ENCODE measurements at places on chromosomes 13 and 19.
A peak's percentile ranks its signal among the peaks of the same experiment; 100 is the strongest.

DNA sequence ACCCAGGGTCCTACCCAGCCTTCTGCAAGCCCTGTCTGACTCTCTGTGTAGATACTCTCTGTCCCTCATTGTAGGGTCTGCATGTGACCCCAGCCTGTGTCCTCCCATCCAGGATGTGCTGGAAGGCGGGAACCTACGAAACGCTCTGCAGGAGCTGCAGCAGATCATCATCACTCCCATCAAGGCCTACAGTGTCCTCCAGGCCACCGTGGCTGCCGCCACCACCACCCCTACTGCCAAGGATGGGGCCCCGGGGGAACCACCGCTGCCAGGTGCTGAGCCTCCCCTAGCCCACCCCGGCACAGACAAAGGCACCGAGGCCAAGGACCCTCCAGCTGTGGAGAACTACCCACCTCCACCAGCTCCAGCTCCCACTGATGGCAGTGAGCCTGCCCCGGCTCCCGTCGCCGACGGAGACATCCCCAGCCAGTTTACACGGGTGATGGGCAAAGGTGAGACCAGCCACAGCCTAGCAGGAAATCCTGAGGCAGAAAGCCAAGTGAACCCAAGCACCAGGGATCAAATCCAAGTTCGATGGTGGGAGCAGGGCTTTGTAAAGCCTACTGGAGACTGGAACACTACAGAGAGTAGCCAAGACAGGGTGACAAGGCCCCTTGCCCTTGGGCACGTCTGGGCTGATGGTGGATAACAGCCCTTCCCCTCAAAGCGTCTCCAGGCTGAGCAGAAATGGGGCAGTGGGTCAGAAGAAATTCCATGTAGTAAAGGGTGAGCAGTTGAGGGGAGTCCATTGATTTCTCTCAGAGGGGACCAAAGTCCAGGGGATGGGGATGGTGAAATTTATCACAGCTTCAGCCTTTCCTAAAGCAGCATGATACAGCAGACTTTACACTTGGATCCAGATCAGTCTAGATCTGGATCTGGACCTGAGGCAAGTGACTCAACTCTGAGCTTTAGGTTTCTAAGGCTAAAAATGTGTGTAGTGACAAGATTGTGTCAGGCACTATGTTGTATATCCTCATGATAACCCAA lies 13.2 kb downstream of the PAF1 start:
- DNase-seq: no peak

GRCh38 chr13:104701591-104701990 lies 1635.4 kb upstream of the SLC10A2 start:
- no peak for DNase-seq

- DNase-seq: no peak
These were observed 575.8 kb downstream of the DACH1 start for GRCh38 chr13:71290963-71291841.

GRCh38 chr19:5706876-5707573 lies 12.9 kb downstream of the LONP1 start:
- no peak for DNase-seq

- no peak for DNase-seq
These were observed 87.4 kb downstream of the RBM26 start for GRCh38 chr13:79318664-79319063.

DNA sequence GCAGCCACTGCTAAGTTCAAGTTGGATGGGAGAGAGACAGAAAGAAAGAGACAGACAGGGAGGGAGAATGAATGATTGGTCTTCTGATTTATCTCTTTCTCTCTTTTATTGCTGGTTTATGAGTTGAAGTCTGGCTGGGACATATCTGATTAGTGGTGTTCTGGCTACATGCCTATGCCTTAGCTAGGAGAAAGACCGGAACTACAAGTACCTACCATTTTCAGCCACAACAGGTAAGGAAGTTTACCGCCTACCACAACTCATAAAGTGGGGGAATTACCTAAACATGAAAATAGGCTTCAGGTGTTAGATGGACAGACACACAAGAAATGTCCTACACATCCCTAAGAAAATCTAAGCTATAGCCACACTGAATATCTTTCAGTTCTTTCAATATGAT lies 36.6 kb upstream of the GPC6 start:
- no peak for DNase-seq

GRCh38 chr19:2974342-2975041 lies 2.9 kb upstream of the TLE6 start:
- DNase-seq: peak; percentile 86

DNA sequence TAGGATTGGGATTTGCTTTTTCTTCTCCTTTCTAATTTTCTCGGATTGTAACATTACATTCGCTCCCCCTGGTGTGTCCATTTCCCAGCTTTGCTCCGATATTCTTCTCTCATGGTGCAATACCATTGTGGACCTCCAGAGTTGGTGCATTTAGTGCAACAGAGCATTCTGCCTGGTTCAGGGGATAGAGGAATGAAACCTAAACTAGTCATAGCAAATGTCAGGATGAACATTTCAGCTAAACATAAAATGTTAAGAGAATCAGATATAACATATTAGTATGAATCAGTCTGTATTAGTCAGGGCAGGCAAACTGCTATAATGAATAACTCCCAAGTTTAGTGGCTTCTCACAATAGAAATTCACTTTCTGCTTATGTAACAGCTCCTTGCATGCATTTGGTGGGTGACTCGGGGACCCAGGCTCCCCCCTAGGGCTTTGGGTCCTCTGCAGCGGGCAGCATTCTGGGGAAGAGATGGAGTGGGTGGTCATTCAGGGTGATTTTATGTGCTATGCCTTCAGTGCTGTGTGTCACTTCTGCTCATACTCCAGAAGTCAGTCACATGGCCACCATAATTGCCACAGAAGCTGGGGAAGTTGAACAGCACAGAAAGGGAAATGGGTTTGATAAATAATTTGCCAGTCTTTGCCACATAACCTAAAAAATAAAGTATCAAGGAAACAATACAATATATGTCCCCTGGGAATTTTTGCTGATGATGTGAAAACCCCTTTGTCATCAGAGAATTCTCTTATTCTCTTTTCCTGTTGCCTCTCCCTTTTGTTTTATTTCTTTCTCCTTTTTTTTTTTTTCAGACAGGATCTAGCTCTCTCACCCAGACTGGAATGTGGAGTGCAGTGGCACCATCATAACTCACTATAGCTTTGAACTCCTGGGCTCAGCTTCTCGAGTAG lies 111.0 kb downstream of the HSPH1 start:
- DNase-seq: no peak

GRCh38 chr13:102698649-102698980 lies 3.8 kb upstream of the METTL21C start:
- DNase-seq: no peak

- DNase-seq: no peak
These were observed 76.0 kb upstream of the LSM14A start for GRCh38 chr19:34096020-34096915.

GRCh38 chr19:35166100-35167063 lies 11.8 kb downstream of the FXYD5 start:
- DNase-seq: peak; percentile 48

- DNase-seq: no peak
These were observed 34.4 kb downstream of the CCDC70 start for GRCh38 chr13:51895906-51896888.

- no peak for DNase-seq
These were observed 147.1 kb downstream of the DNAJC15 start for GRCh38 chr13:43170506-43170905.

DNA sequence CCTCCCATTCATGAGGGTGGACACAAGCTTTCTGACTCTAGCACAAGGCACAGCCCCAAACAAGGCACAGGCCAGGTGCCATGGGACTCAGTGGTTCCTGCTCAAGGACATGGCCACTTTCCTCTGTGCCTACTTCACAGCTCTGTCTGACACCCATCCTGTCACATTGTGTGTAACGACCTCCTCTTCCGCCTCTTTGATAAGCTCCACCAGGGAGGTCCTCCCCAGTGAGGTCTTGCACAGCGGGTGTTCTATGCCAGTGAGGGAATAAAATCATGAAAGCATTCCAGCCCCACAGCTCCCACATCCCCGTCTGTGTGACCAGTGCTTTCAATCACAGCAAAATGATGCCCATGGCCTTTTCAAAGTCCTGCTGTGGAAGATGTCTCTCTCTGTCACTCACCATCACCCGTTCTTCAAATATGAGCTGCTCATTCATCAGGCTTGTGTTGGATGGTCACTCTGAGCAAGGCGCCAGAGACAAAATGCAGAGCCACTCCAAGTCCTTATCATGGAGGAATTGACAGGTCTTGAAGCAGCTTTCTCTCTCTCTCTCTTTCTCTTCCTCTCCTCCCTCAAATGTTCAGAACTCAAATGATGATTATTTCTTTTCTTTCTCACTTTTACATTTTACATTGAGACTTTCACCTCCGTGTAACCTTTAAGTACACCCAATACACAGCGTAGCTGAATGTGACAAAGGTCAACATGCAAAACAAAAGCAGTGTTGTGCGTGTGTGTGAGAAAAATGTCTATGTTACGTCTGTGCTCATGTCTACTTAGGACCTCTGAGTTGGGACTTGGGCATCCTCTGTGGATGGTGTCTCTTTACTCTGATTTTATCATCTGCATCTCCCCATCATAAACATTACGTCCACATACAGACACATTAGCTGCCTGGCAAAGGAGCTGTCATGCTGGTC lies 8.0 kb upstream of the SPATA13 start:
- DNase-seq: no peak

DNA sequence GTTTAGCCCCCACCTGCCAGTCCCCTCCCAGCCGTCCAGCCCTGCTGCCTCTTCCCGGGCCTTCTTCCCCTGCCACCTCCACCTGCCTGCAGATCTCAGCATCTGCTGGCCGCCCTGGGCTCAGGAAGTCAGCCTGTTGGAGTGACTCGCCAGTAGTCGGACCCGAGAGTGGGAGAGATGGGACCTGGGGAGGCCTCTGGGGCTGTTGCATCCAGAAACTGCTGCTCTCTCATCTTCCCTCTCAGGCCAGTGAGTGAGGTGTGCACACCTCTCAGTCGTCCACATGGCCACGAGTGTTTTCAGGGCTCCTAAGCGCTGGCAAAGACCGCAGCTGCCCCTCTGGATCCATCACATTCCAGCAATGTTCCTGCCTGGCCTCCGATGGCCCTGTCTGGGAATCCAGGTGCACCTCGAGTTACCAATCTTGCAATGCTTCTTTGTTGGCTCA lies 151.8 kb upstream of the SOX1 start:
- DNase-seq: peak; percentile 67

GRCh38 chr13:41533266-41534052 lies 76.1 kb downstream of the RGCC start:
- peak; percentile 82 for DNase-seq

DNA sequence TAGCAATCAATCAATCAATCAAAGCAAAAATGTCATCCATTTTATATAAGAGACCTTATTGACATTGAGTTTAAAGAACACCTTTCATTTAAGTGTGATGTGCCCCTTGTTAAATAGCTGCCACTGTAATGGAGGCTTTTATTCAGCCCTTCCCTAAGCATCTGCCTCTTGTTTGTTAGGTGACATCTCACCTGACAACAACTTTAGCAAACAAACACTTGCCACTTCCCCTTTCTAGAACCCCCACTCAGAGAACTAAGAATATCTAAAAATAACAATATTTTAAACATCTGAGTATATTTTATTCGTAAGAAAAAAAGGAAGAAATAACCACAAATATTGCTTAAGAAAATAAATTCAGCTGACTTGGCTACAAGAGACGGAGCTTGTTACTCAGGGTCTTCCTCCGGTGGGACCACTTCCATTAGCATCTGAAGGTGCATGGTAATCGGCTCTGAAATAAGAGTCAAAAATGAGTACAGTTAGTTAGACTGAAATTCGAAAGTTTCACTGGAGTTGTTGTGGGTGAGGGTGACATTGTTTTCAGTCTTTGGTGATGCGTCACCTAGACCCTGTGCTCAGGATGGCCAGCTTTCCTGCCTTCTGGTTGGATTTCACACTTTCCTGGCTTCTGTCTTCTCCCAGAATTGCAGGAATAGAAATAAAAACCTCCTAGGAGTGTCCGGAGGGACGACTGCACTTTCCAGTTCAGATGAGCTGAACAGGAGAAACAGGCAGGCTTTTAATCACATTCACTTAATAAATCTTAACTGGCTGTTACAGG lies 39.1 kb downstream of the SLC7A9 start:
- no peak for DNase-seq

DNA sequence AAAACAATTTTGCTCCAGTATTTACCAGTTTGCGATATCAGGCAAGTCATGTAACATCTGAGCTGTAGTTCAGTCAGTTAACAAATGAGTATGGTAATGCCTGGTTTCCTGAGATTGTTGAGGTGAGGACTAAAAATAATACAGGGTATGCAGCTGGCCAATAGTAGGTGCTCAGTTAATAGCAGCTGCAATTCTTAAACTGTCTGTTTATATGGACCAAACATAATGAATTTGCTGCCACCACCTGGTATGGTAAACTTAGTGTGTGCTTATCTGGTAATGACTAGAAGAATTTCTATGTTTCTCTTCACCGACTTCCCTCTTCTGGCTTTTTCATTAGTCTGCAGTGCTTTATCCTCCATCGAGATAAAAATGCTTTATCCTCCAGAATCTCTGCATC lies 9.1 kb downstream of the ZMYM2 start:
- no peak for DNase-seq

DNA sequence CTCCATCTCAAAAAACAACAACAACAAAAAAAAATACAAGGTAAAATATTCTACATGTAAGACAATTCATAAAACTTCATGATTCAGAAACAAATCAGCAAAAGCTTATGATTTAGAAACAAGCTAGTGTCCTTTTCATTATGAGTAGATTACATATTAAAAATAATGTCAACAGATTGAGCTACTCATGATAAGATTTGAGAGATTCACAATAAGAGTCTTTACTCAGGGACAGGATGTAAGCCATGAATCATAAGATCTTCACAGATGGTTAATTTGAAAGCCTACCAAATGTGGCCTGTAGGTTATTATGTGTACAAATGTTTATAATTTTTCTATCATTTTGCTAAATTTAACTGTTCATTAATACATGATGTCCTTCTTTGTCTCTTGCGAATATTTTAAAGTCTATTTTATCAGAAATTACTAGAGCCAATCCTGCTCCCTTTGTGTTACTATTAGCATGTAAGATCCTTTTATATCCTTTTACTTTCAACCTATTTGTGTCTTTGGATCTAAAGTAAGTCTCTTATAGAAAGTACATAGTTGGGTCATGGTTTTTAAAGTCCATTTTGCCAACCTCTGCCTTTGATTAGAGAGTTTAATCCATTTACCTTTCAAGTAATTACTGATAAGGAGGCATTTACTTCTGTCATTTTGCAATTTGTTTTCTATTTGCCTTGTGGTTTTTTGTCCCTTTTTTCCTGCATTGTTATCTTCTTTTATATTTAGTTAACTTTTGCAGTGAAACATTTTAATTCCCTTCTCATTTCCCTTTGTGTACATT lies 68.3 kb upstream of the RXFP2 start:
- DNase-seq: no peak

DNA sequence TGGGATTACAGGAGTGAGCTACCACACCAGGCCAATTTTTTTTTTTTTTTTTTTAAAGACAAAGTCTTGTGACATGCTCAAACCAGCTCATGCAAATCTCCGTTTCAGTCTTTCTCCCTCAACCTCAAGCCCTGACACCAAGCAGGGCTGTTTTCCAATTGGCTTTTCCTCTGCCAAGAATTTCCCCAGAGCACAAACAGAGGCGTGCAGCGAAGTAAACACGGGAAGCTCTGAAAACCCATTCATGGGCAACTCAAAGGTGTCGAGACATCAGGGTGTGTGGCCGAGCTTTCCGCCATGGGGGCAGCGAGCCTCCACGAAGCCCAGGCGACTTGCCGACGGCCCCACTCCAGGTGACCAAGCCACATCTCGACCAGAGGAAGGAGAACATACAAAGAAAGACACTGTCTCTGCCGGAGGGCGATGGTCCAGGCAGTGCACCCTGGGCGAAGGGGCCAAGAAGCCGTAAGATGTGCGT lies 70.0 kb downstream of the INSR start:
- DNase-seq: peak; percentile 76
